ENCODE measurements at places on chromosomes 3 and 15.

DNA sequence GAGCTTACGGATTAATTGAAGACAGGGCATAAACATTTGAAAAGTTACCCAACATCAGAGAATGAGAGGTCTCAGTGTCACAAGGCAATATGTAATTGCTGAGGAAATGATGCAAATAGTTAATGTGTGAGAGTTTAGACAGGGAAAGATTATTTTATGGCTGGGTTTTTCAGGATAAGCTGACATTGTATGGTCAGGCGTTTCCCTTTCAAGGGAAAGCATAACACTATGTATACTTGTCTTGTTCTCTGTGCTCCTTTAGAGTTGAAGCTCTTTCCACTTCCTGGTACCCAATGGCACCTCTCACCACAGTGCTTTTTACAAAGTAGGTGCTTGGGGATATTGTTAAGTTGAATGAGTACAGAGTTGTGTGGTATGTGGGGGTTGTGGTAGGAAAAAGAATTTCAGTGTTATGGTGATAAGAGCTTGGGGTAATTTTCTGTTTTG, 19.9 kb downstream of the IQGAP1 start:
- DNase-seq: peak; percentile 64

DNA sequence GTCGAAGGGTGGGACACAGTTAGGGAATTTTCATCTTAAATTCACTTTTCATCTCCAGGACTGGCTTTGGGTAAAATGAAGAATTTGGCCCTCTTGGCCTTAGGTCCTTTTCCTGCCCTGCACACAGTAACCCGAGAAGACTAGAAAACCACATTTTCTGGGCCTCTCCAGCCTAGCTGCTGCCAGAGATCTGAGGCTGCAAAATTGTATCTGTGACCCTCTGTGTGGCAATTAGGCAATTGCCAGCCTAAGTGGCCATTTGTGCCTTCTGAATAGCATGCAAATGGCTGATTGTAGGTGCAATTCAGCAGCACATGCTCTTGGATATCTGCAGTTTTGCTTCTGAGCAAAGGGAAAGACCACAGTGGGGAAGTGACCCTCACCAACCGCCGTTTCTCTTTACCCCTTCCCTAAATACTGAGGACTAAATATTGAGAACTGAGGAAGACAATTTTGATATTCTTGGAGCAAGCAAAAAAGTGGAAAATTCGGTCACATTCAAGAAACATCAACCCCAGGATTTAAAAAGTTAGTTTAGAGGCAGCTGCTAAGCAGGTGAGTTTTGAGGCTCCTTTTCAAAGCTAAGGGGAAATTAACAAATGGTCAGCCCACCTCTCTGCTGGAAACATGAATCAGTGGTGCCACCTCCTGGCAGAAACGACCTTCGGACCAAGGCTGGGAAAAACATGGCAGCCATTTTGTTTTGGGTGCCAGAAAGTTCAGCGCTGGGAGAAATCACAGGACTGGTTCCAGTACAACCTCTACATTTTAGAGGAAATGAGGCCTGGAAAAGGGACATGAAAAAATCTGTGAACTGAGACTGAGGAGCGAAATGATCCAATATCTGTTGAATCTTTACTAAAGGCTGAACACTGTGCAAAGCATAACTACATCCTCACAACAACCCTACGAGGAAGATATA, 56.6 kb upstream of the PRTG start:
- peak; percentile 37 for DNase-seq

DNA sequence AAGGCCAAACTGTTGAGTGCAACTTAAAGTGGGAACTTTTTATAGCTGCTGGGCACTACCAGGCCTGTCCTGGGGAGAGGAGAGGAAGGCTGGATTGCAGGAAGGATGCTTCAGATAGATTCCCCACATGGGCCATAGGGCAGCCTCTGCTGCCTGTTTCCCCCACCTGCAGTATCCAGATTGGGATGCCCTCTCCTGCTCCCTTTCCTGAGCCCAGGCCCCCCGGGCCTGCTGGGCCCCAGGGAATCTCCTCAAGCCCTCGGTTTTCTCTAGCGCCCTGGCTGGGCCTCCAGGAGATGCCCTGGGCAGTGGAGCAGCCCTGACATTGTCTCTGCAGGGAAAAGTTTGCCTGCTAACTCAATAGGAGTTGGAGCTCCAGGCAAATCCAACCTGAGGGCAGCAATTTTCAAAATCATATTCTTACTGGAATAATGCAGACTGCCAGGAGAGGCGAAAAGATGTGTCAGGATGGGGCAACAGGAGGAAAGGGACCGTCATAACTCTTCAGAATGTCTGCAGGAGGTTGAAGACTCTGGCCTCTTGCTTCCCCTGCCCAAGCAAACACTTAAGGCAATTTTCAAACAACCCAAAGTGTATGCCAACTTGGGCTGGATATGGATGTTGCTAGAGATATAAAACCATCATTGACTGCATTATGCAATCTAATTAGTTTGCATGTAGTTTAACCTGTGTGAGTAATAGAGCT, 4.4 kb downstream of the NR2F2 start:
- no peak for DNase-seq

DNA sequence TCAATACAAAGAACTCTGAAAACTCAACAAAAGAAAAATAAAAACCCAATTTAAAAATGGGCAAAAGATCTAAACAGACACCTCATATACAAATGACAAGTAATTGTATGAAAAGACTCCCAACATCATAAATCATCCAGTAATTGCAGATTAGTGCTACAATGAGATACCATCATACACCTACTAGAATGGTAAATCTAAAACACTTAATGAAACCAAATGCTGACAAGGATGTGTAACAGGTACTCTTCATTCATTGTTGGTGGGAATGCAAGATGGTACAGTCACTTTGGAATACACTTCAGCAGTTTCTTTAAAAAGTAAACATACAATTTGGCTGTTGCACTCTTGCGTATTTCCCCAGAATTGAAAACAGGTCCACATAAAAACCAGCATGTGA, 68.4 kb downstream of the LHFPL4 start:
- DNase-seq: no peak

DNA sequence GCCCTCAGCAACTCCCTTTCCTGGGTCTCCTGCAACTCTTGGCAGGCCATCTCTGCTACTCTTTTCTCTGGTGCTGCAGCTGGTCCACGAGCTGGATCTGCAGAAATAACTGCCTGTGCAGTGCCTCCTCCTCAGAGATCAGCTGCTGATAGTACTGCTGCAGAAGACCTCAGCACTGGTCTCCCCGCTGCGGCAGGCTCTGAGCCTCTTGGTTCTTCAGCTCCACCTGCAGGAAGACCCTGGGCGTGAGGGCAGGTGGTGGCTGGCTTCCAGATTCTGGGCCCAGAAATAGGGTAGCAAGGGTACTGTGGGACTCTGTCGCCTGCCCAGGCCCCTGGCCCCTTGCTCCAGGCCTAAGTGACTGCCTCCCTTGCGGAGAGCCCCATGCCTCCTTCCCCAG, 79.7 kb upstream of the C2CD4B start:
- no peak for DNase-seq

- DNase-seq: peak; percentile 45
These were observed 94.6 kb downstream of the CYP19A1 start for GRCh38 chr15:51243774-51244173.

GRCh38 chr15:29889542-29890329, 67.5 kb upstream of the TJP1 start:
- DNase-seq: no peak

Data from suppressor macrophage treated with lipopolysaccharide for 1 hour (primary cell).